ENCODE measurements at places on chromosomes 5 and 9.

GRCh38 chr5:60494635-60495034 is 205.3 kb downstream of the DEPDC1B start:
- no peak for DNase-seq

- DNase-seq, result no peak
These were observed 215.1 kb upstream of the ARRDC3 start for GRCh38 chr5:91598216-91598615.

- DNase-seq, result no peak
These were observed 3.4 kb downstream of the FNBP1 start for GRCh38 chr9:130039528-130040147.

GRCh38 chr9:71209890-71210289 is 88.5 kb upstream of the TRPM3 start:
- no peak for DNase-seq

- no peak for DNase-seq
These were observed 16.1 kb upstream of the RAI14 start for GRCh38 chr5:34639852-34640626.
